Pancreas (tissue), 10 donors: ENCODE measurements at places on chromosomes 3 and 15.

- no peak for DNase-seq
These were observed 34.7 kb upstream of the LACTB start for GRCh38 chr15:63086947-63087346.

DNA sequence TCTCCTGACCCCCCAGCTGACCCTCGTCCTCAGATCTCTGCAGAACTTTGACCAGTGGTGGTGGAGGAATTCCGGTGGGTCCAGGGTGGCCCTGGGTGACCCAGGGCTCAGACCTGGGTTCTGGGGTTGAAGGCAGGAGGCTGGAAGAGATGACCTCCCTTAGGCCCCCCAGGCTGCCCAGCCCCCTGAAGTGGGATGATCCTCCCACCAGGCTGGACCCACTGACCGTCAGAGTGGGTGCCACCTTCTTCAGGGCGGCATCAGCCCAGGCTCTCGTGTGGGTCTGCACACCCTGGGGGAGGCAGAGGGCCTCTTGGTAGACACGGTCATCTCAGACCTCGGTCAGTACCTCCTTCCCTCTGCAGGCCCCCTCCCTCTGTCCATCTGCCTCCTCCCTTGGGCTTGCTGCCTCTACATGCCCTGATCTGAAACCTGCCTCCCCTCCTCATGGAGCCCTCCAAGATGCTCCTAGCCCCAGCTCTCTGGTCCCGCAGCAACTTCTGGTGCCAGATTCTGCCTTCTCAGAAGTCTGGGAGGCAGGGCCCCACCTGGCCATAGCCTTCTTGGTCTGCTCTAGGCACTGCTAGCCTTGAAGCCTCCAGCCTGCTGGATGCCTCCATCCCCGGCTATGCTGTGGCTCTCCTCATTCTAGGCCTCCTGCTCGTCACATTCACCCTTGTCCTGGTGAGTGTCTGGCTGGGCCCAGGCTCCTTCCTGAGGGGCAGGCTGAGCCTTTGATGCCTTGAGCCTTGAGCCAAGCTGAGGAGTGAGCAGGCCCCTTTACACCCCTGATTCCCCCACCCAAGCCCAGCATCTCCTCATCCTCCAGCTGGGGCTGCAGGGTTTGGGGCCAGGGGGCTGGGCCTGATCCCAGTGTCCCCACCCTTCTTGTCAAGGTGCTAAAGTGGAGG, 49.1 kb upstream of the CSPG4 start:
- no peak for DNase-seq

GRCh38 chr15:42723068-42723467, 13.9 kb downstream of the CDAN1 start:
- no peak for DNase-seq

DNA sequence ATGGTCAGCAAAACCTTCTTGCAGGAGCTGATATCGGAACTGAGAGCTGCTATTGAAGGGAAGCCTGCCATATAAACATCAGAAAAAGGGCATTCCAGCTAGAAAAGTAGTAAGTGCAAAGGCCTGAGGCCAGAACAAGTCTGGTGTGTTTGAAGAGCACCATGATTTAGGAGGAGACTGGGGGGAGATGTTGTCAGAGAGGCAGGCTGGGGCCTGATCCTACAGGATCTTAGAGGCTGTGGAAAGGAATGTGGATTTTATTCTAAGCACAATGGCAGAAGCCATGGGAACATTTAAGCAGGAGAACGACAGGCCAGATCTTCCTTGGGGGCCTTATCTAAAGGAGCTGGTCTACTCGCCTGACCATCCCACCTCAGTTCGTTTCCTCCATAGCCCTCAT, 5.1 kb upstream of the MUC13 start:
- no peak for DNase-seq

DNA sequence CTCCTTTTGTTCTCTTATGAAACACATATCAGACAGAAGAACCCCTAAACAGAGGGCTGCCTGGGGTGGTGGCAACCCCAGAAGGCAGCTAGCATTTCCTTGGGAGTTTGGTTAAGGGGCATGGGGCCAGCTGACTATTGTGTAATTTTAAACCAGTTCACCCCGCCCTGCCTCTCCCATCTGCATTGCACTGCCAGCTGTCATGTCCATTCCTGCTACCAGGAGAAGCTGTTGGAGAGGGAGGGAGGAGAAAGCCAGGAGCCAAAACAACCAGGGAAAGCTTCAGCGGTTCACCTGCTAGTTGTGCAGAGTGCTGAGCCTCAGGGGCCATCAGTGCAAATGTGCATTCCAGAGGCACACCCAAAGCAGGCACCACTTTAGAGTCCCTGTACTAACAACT, 47.6 kb upstream of the ATP1B3 start:
- DNase-seq, result no peak

DNA sequence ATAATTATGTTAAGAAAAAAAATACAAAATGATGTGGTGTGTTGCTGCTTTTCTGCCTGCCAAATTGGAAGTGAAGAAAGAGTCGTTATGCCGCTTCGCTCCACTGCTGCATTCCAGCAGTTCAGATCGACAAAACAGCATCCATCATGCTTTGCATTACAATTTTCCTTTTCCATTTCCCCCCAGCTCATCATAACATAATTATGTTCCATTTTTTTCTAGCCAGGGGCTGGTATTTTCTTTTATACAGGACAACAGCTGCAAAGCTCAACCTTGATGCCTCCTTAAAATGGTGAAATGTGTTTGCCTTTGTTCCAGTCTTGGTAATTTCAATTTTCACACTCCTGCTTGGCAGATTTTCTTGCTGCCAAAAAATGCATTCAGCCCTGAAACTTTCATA, 44.9 kb upstream of the KBTBD12 start:
- no peak for DNase-seq
